CD4-positive, alpha-beta T cell (primary cell): ENCODE measurements at places on chromosomes 3 and 15.

DNA sequence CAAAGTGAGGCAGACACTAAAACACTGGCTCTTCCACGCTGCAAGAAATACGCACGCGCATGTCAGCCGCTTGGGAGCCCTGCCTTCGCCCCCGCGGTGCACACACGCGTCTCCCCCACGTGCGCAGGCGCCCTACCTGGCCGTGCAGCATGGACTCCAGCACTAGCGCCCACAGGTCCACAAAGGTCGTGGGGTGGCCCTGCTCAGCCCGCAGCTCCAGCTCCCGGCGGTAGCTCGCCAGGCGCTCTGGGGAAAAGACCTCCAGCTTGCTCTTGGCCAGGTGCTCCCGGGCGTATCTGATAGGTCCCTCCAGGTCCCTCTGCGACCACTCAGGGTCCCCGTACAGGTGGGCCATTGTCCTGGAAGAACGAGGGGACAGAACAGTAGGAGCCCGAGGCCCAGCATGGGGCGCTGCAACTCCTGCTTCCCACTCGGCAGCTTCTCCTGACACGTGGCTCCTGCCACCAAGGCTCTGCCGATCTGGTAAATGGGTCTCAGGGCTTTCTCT lies 14.9 kb downstream of the PLA2G4D start:
- no peak for DNase-seq

DNA sequence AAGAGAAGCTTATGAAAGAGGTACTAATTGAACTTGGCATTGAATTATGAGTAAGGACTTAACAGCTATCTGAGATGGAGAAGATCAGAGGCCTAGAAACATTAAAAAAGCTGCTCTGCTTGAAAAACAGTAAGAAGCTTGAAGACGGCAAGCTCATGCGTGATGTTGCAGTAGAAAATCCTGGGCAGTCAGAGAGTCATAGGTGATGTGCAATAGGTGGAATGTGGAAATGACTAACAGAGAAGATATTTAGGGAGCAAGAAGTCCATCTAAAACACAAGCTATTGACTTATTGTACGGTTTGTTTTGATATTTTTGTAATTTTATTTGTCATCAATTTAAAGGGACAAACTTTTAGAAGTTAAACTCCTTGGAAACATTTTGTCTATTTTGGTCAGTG lies 1101.4 kb downstream of the ROBO2 start:
- no peak for DNase-seq

- no peak for DNase-seq
Measured at GRCh38 chr3:61686228-61686648, 124.9 kb downstream of the PTPRG start.

DNA sequence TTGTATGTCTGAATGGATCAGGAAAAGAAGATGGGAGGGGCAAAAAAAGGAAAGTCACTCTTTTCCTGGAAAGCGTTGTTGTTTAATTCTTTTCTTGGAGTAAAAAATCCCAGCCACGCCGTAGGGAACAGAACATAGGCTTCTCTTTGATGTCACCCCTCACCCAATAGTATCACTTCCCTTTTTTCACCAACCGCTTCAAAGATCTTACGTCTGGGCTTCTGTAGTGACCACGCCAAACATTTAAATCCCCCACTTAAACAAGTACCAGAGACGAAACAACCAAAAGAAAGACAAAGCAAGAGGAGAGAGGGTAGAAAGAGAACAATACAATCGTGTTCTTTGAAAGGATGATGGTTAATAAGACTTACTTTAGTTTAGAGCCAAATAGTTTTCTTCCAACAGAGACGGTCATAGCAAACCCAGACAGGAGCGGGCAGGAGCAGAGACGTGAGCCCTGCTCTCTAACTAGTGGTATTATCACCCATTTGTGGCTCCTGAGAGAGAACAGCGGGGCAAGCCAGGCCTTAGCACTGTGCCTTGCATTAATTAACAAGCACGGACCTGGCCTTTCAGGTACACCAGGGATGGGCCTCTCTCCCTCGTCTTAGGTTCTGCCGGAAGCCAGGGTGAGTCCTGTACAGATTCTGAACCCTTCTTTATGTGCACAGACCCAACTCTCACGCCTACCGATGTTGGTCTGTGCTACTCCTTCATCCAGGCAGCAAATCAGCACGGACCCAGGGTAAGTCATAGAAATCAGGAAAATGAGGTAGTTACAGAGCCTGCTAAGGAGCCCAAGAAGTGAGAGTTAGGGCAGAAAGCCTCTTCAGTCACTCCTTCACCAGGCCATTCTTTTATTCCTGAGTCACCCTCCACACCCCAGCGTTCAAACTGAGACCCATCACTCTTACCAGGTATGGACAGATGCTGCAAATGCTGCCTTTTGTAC lies 28.2 kb upstream of the BCL6 start:
- DNase-seq = no peak

DNA sequence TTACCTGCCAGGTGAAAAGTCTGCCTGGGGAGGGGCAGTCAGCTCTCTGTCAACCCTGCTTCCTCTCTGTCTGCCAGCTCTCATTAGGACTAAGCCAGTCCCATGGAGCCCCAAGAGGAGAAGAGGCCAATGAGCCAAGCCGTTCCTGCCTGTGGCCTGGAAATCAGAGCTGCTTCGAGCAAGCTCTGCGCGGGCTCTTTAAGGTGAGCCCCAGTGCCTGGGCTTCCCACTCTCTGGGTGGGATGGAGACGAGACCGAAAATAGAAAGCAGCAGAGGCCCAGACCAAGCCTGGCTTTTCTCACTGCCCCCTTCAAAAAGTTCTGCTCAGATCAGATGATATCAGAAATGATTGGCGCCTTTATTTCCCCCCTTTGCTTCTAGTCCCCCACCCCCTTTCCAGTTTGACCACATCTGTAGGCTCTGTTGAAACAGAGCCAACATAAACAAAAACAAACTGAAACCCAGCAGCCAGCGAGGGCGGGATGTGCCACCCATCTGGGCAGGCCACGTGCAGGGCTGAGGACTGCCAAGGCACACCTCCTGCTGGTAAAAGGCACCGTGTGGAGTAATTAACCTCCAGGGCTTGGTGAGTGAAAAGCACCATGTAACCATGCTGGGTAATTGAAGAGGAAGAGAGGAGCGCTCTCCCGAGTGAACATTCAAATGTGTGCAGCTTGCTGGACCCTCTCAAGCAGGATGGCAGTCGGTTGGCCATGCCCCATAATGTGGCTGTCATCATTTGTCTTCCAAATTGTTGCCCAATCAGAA lies 471.0 kb upstream of the PROK2 start:
- DNase-seq = peak; percentile 62

- DNase-seq = no peak
Measured at GRCh38 chr3:159928666-159929065, 60.0 kb upstream of the IL12A start.

DNA sequence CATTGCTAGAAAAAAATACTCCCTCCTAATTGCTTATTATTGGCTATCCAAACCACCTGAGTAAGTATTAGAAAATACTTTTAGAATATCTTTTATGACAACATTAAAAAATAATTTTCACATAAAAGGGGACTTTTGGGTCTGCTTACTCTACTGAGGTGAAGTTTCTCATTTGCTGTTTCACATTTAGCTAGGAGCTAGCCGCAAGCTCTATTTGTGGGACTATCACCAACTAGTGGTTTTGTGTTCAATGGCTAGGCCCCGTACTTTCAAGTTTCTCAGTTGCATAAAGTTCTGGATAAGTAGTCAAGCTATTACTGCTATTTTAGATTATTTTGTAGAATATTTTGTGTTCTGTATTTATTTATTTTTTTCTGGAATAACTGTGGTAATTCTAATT lies 244.2 kb upstream of the SLITRK3 start:
- no peak for DNase-seq

DNA sequence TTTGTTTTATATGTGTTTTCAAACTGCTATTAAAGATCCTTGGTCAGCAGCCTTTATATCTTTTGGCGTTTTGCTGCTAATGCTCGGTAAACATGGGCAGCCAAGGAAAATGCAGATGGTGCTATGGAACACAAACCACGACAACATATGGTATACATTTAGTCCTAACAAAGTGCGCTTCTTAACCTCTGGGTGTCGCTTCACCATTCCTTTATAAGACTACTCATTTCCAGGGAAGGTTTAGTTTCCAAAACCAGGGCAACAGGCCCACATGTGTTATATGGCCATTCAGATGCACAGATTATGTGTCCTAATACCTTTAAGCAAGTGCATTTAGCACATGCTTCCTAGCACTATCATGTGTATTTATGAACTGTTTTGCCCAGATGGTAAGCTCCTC lies 14.7 kb downstream of the SHOX2 start:
- DNase-seq = no peak

DNA sequence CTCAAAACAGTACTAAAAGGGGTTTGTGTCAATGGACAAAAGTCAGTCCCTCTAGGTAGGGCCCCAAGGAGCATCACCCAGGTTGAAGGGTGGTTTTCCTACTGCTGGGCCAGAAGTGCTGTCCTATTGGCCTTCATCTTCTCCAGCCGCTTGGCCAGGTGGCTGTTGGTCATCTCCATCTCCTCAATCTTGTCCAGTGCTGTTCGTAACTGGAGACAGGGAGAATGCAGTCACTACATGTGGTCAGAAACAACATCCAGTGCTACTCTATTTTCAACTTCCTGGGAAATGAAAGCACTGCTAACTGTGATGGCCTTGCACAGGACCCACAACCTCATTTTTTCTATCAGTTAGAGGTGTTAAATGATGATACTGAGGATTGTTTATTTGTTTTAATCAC lies 60.4 kb downstream of the MLH1 start:
- DNase-seq = no peak

DNA sequence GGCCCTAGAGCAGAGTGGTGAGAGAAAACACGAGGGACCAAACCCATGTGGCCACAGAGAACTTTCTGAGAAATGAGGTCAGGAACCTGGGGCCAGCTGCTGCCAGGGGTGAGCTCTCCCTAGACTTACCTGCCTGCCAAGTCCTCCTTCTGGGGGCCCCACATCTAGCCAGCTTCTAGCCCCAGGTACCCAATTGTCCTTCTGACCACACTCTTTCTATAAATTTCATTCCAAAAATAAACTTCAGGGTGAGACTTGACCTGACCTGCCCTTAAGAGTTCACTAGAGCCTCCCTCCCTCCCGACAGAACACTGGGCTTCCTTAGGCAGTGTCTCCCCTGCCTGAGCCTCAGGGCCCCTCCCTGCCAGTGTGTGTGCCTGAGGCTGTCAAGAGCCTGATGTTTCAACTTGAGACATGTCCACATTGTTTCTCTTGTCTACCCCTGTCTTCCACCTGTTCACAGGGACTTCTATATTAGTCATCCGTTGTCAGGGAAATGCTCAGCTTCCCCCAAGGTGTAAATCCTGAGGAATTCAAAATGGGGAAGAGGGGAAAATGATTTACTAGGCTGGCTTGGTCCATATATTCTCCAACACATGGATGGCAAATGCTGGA lies 312.8 kb upstream of the TLE3 start:
- DNase-seq = no peak

GRCh38 chr15:42919308-42919707 lies 1.3 kb downstream of the TTBK2 start:
- no peak for DNase-seq

DNA sequence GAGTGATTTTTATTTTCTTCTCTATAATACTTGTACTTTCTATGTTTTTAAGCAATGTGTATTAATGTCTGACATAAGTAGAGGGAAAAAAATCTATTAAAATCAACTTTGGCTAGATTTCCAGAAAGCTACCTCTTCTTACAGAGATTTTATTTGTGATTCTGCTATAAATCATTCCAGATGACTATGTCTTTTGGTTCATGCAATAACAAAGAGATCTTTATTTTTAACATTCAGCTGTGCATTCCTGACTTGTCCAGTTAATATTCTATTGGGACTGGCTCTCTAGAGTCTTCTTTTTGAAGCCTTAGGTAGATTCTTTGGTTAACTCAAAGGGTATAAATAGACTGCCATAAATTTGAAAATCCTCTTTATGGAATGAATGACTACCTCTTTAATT lies 74.3 kb upstream of the ARPP21 start:
- DNase-seq = no peak

DNA sequence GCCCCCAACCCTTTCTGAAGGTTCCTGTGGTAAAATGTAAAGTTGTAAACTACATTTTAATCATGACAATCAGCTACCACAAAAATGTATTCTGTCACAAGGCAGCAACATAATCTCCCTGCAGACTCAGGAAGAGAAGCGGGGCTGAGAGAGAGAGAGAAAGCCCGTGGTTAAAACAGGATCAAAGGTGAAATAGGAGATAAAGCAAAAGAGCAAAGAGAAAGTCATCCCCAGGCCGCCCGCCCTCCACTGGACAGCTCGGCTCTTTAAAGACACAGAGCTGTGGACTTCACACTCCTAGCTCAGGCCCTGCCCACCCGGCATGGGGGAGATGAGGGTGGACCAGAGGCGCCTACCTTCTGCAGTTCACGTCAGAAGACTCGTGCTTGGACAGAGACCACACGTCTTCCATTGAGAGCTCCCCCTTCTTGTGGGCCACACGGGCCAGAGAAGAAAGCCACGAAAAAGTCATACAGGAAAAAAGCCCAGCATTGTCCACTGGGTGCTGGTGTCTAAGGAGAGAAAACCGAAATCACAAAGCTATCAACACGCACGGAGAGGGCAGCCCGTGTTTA lies 29.4 kb downstream of the ABCC5 start:
- DNase-seq = no peak
